ENCODE measurements at places on chromosomes 7 and 10. TPM values are rescaled to one million over a fixed set of nuclear protein-coding genes. Genes with fewer than 3 reads are reported as not detected.
A peak's percentile ranks its signal among the peaks of the same experiment; 100 is the strongest.

DNA sequence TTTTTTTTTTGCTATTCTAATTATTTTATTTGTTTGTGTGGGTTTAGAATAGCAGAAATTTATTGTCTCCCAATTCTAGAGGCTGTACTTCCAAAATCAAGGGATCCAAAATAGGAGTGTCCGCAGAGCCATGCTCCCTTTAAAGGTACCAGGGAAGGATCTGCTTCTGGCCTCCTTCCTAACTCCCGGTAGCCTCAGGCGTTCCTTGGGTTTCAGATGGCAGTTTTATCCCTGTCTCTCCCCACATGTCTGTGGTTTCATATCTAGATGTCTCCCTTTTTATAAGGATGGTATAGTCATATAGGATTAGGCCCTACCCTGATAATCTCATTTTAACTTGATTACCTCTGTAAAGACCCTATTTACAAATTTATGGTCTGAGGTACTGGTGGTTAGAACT, 48.4 kb downstream of the BMPR1A start:
- no peak for DNase-seq

The GTF2IRD2 gene
- total RNA-seq: 0.74 TPM

DNA sequence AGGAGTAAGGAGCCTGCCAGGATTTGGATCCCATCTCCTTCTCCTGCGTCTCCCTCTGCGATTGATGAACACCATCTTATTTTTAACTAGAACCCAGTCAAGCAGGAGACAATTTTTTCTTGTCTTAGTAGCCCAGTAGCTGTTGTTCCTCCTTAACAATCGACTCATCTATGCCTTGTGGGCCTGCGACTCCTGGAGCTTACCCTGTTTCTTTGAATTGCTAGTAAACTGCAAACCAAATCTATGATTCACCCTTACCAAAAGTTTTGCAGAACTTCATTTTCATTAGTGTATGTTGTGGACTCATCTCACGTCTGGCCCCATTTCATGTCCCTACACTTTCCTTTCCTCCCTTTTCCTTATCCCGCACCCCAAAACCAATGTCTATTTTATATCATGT, 37.7 kb downstream of the TRIL start:
- no peak for DNase-seq

DNA sequence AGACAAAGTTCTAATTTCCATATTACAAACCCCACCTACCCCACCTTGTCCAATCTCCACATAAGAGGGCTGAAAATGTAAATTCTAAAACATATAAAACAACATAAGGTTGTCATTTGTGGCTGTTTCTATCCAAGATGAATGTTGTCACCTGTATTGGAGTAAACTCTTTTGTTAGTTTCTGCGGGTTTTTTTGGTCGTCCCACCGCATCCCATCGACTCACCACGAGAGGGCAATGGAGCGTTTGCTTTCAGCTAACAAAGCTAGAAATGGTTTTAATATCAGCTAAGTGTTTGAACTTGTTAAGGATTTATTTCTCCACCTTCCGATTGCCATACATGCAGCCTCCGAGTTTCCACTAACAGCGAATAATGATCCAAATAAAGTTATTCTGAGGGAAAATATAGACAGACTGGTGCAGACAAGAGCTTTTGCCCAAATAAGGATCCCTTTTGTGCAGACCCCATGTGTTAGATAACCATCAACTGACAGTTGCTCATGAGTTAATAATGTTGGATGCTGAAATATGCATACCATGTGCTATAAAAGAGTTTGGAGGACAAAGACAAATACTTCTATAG, 137.2 kb downstream of the ARID5B start:
- peak; percentile 81 for DNase-seq

- DNase-seq: no peak
These were observed 337.5 kb upstream of the KAT6B start for GRCh38 chr10:74488907-74489306.

DNA sequence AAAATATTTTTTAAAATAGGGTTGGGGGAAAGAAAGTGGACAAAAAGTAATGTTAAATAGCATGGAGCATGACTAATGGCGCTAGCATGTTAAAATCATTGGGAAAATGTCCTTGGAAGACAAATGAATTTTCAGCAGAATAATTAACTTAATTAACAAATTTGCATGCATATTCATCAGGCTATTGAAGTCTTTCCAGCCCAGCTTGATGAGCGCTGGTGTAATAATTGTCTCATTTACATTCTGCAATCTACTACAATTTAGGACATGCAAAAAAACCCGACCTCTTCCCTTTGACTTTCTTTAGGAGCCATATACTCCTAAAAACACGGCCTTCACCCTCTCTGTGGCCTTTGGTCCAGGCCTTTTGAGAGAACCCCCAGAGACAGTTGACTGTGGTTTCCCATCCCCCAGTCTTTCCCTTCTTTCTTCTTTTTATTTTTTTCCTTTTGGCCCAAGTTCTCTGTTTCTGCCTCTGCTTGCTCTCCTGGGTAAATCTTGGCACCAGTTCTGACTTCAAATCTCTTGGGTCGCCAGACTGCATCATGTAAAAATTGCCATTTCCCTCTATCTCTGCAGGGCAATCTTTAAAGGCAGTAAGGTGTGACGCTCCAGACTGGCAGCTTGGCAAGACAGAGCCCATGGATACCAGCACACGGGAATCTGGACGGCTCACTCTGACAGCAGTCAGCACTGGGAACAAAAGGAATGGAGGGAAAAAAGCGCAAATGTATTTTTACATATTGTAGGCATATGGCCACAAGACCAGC, 105.5 kb downstream of the NEUROD6 start:
- no peak for DNase-seq
